ENCODE measurements at places on chromosomes 1 and 21.

DNA sequence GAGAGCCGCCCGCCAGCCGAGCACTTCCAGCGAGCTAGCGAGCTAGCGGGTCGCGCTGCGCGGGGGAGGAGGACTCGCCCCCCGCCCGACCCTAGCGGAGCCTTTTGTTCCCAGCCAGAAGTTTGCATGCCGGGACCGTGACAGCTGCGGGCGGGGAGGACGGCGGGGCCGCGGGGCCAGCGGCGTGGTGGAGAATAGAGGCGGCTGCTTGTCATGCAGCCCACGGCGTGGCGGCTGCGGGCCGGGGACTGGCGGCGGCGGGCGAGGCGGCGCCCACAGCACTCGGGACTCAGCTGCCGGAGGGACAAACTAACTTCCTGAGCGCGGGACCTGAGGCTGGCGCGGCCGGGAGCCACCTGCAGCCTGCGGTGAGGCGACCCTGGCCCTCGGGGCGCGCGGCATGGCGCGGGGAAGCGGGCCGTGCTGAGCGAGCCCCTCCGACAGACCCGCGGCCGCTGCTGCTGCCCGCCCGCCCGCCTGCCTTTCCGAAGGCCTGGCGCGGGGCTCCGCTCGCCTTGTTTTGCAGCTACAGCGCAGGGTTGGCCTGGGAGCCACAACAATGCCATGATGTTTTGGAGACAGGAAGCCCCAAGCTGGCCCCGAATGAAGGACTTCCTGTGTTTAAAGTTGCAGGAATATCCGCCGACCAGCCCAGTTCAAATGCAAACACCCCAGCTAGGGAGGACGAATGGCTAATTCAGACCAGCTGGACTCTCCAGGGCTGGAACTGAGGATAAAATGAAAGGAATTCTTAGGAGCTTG, 82.2 kb upstream of the BMP8A start:
- DNase-seq: no peak

GRCh38 chr21:14012409-14012808, 198.3 kb downstream of the LIPI start:
- DNase-seq: no peak

DNA sequence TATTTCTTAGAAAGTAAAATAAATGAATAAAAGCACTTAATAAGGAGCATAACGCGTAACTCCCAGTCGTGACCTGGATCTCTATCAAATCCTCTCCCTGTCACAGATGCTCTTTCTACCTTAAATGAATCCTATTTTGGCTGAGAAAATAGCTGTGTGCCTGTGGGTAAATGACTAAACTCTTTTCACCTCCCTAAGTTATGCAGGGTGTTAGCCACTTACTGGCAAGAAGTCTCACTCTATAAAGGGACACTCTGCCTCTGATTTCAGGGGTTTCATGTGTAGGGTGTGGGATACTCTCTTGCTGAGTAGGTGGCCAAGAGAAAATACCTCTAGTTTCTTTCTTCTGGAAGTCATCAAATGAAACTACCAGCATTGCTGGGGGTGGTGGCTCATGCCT, 24.3 kb upstream of the PPP1R15B start:
- DNase-seq: no peak

- DNase-seq: peak; percentile 57
Measured at GRCh38 chr1:241985787-241986186, 13.1 kb downstream of the MAP1LC3C start.

DNA sequence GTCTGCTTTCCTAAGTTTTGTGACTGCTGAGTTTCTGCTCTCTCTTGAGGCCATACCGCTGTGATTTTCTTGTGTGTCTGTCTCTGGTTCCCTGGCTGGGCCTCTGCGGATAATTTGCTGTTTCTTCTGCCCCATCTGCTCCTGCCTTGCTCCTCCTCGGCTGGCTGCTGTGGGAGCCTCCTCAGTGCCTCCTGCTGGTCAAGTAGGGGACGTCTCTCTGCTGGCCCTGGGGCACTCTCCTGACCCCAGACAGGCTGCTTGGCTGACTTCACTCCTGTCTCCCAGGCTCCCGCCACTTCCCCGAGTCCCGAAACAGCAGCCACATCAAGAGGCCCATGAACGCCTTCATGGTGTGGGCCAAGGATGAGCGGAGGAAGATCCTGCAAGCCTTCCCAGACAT, 28.5 kb downstream of the ETNK2 start:
- DNase-seq: no peak

GRCh38 chr1:37059346-37059745, 25.0 kb upstream of the GRIK3 start:
- DNase-seq: no peak

DNA sequence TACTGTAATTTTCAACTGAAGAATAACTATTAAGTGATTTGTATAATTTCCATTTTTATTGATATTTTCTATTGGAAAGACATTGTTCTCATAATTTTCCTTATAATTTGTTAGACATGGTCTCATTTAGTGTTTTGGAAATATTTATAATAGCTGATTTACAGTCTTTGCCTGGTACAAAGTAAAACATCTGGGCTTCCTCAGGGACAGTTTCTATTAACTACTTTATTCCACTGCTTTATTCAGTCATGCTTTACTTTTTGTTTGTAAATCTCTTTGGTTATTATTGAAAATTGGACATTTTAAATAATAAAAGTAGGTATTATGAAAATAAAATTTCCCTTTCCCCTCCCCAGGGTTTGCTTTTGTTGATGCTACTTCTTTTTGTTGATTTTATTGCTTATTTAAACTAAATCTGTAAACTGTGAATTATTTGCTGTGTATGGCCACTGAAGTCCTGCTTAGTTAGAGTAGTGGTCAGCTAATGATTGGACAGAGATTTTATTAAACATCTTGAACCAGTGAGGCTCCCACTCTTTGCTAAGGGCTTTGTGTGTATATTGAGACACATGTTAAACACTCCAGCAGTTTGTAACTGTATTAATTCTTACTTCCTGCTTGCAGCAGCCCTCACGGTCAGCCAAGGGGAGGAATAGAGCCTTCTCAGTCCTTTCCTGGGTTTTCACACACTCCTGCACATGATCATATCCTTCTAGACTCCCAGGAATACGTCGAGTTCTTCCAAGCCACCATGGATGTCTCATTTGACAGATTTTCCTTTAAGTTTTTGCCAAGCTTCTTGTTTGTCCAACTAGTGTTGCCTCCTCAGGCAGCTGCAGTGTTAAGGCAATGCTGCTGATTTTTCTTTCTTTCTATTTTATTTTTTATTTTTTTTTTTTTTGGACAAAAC, 994.6 kb upstream of the PRMT6 start:
- DNase-seq: peak; percentile 5

DNA sequence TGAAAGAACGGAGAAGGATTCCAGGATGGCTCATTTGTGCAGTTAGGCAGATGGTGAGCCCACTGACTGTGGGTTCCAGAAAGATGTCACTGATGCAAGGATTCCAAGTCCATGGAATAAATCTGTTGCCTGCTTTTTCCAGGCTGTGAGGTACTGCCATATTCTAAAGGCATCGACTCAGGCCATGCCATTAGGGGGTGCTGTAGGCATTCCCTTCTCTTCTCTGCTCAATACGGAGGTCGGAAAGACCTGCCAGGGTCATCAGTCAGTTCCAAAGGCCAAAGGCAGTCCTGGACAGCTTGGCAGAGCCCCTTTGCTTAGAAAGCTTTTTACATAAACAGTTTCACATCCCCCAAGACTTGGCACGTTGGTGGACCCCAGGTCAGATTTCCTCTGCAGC, 31.7 kb upstream of the TMEM125 start:
- DNase-seq: peak; percentile 62

GRCh38 chr1:172177849-172178248, 242.6 kb upstream of the C1orf105 start:
- no peak for DNase-seq

- no peak for DNase-seq
Measured at GRCh38 chr1:205351984-205352713, 4.6 kb downstream of the KLHDC8A start.

GRCh38 chr1:18726368-18726767, 95.7 kb downstream of the PAX7 start:
- DNase-seq: no peak

DNA sequence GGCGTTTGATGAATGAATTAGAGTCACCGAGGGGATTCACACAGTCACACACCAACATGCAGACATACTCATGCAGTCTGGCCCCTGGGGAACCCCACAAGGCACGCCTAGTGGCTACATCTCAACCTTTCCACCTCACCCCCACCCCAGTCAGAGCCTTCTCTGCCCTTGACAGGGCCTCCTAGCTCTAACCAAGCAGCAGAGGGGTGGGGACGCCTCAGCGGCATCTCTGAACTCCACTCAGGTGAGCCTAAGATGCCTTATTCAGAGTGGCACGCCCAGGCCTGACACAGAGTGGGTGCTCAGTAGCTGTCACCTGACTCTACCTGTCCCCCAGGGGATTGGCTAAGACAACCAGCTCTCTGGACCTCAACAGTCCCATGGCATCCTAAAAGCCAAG, 3.7 kb upstream of the SDC3 start:
- DNase-seq: no peak

DNA sequence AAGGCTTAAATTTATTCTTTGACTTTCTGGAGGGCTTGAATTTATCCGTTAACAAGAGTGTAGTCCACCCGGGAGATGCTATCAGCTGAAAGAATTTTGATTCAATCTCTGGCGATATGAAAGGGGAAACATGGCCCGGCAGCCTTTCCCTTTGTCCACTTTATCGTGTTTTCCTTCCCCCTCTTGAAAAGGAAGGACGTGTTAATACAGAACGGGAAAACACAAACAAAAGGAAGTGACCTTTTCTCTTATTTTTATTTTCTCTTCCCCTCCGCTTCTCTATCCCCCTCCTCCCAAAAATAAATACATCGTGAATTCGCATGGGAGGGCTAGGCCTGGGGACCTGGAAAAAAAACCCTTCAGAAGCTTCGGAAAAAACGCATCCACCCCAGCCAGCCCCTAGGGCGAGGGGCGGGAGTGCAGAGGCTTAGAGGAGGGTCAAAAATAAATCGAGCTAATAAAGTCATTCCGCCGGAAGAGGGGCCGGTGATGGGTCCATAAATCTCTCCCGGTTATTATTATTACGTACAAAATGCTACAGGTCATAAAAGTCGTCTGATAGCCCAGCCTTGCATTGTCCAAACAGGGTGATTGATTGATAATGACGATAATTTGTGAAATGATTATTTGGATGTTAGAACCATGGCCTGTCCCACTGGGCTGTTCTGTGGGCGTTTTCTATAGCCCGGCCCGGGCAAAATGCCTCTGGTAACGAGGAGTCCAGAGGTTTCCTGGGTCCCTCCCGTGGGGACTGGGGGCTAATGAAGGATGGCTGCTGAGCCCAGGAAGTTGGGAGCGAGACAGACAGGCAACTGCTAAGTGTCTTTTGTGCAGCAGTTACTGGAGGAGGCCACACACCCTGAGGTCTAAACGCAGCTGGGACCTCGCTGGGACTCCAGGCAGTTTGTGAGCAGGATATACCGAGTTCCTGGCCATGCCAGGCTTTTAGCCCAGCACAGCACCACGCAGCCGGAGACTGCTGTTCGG, 179.4 kb downstream of the PRDM16 start:
- no peak for DNase-seq

DNA sequence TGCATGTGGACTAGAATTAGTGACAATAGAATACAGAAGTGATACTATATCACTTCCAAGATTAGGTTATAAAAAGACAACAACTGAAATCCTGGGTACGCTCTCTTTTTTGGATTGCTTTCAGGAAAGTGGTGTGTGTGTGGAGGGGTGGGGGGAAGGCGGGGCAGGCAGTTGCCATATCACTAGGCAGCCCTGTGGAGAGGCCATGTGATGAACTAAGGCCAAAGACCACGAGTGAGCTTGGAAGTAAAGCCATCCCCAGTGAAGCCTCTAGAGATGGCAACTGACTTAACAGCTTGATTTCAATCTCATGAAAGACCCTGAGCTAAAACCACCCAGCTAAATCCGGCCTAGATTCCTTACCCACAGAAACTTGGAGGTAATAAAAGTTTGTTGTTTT, 6.2 kb upstream of the ASPM start:
- no peak for DNase-seq

GRCh38 chr1:154730259-154730658, 122.3 kb upstream of the ADAR start:
- DNase-seq: no peak

GRCh38 chr1:200290010-200290685, 119.7 kb downstream of the ZNF281 start:
- DNase-seq: peak; percentile 53

DNA sequence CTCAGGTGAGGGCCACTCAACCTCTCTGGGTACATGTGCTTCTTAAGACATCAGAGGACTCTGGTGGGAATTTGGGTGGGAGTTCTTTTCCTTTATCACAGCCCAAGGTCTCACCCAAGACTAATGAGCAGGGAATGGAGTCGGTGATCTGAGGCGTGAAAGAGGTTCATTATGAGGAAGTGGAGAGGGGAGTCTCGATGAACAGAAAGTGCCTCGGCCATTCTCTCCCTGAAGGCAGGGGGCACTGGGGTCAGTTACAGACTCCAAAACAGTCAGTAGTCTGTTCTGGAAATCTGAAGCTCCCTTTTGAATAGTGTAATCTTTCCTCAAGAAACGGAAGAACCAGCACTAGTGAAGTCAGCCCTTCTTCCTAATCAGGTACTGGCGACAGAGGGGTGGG, 36.2 kb downstream of the HSD3B2 start:
- DNase-seq: no peak

DNA sequence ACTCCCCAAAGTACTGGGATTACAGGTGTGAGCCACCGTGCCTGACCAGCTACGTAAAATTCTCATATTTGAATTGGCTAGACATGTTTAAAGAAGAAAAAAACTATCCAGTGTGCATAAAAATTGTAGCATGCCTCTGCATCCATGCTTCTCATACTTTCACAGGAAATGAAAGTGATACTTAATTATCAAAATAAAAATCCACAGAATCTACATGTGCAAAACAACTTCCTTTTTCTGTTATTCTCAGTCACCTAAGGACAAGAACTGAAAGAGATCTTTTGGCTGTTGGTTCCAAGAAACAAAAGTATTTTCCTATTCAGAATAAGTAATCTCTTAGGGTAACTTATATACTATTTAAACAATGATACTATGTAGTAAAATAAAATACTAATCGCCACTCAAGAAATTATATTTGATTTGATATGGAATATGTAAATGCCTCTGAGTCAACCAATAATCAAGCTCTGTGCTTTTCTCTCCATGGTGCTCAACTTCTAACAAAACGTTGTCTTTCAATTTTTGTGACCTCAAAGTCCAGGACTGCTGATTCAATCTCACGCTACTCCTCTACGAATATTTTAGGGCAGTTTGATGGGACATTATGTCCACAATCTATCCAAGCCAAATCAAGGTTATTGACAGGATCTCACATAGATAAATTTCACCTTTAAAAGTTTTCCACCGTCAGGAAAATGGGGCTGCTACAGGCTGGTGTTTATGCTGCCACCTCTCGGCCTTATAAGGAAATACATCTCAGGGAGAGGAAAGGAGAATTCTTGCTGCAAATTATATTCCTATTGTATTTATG, 102.7 kb downstream of the ZNF281 start:
- DNase-seq: peak; percentile 81

- DNase-seq: no peak
Measured at GRCh38 chr1:18400347-18401102, 80.2 kb upstream of the KLHDC7A start.

- peak; percentile 94 for DNase-seq
Measured at GRCh38 chr1:40708750-40709099, 17.2 kb downstream of the NFYC start.
